ENCODE measurements at places on chromosomes 11 and 22.

- DNase-seq, result peak; percentile 82
Observed at GRCh38 chr11:46826310-46827044, 19.6 kb downstream of the CKAP5 start.

DNA sequence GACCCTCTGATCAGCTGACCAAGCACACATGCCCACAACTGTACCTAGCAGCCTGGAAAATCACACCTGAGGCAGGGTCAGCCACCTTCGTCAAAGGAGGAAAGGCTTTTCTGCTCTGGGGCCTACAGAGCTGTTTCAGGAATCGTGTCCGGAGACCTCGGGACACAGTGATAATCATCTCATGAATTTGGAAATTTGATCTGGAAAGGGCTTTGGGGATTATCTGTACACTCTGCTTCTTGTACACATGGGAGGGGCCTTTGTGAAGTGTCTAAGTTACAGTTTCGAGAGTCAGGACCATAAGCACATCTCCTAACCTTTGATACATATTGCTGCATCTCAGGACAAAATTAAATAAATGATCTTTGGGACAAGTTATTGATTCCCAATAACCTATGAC lies 1421.2 kb upstream of the TENM4 start:
- no peak for DNase-seq

DNA sequence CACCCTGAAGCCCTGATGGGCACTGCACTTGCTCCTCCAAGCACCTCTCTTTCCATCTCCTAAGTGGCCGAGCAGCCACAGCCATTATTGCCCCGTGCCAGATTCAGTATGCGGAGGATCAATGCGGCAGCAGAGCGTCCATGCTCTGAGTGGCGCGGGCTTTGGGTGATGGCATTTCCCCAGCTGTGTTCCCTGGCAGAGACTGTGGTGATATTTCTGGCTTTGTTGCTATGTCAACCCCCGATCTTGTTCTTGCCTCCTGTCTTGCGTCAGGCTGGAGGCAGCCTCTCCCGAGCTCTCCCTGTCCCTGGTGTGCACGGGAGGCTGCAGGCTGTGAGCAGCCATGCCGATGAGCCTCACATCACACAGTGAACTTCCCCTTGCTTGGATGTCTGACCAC lies 1018.6 kb downstream of the TBC1D22A start:
- DNase-seq, result no peak

- DNase-seq, result peak; percentile 93
Observed at GRCh38 chr22:23781511-23782183, 5.1 kb upstream of the SMARCB1 start.

GRCh38 chr11:44923806-44924205 lies 26.9 kb downstream of the TP53I11 start:
- no peak for DNase-seq

DNA sequence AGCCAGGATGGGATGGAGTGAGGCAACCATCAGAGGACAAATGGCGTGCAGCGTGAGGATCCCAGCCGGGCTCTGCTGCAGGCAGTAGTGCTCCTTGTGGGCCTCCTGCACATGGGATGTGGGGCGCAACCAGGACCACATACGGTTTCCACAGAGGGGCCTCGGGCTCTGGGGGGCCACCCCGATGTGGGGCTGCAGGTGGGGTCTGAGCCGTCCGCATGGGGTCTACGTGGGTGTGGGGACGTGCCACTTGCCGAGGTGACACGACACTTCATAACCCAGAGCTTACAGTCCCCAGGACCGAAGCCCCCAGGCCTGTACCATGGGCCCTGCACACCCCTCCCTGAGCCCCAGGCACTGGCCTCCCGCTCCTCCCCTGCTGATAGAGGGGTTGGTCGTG lies 10.8 kb downstream of the TTLL8 start:
- DNase-seq, result no peak

GRCh38 chr11:20061776-20062175 lies 98.5 kb downstream of the DBX1 start:
- no peak for DNase-seq

DNA sequence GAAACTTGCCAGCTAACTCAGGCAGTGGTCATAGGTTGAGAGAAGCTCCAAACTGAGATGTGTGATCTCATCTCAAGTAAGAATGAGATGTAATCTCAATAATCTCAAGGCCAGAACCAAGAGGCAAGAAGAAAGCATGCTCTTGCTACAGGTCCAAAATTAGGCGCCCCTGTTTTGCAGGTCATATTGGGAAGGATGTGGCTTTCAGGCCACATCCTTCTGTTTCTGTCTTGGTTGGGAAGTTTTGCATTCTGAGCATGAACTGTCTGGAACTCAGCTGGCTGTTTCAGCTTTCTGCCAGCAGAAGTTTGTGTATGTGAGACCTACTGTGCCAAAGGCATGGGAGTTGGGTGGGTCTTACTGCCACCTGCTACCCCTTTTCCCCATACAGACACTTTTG lies 67.5 kb upstream of the MS4A8 start:
- DNase-seq, result no peak

DNA sequence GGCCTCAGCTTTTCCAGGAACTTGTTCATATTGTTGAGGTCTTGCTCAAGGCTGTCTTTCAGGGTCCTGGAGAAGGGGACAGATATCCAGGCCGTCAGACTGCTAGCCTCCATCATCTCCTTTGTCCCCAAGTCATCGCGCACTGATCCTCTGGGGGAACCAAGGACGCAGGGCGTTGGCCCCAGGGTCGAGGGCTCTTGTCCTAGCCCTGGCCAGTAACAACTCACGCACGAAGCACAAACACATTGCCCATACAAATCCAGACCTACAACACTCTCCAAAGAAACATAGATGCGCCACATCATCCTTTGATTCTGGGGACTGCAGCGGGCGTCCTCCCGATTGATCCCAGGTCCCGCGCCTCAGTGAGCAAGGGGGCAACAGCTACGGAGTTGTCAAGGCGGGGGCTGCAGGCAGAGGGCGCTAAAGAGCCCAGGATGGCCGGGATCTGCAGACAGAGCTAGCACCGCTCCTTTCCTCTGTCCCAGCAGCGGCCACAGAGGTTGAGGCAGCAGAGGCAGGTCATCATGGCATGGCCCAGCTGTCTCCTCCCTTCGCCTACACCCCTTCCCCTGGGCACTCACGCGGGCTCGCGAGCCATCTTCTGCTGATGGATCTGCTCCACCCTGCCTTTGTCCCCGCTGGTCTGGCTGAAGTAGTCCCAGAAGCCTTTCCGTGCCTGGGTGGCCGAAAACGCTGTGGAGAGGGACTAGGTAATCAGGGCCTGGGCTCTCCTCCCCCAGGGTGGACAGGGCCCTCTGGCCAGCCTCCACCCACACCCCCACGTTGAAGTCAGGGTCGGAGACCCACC lies 472 bp downstream of the APOA5 start:
- DNase-seq, result peak; percentile 59

- DNase-seq, result peak; percentile 13
Observed at GRCh38 chr11:11451501-11452005, 98.5 kb upstream of the CSNK2A3 start.

- DNase-seq, result no peak
Observed at GRCh38 chr11:58772329-58773285, 40.9 kb upstream of the GLYAT start.

DNA sequence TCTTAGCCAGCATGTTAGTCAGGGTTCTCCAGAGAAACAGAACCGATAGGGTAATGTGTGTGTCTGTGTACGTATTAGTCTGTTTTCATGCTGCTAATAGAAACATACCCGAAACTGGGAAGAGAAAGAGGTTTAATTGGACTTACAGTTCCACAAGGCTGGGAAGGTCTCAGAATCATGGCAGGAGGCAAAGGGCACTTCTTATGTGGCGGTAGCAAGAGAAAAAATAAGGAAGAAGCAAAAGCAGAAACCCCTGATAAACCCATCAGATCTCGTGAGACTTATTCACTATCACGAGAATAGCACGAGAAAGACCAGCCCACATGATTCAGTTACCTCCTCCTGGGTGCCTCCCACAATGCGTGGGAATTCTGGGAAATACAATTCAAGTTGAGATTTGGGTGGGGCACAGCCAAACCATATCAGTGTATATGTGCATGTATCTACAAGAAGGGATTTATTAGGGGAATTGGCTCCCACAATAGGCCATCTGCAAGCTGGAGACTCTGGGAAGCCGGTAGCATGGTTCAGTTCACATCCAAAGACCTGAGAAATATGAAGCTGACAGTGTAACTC lies 173.7 kb upstream of the NECTIN1 start:
- DNase-seq, result no peak

GRCh38 chr22:28297504-28297903 lies 378.4 kb upstream of the PITPNB start:
- DNase-seq, result no peak

- DNase-seq, result no peak
Observed at GRCh38 chr22:25970374-25970911, 198.8 kb upstream of the SEZ6L start.

DNA sequence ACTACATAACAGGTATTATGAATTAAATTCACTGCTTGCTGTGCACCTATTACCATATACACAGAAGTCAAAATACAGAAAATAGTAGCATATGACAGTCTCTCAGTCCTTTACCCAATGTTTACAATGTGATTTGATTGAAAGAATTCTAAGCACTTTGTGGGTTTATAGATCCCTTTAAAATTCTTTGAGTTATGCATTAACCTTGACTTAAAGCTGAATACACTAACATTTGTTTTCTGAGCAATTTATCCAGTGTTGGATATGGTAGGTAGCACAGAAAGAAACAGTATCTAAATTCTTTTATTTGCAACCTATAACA lies 230.8 kb upstream of the DDI1 start:
- no peak for DNase-seq
